Esophagus muscularis mucosa (tissue), 4 donors: ENCODE measurements at places on chromosomes 7 and 10. TPM values are rescaled to one million over a fixed set of nuclear protein-coding genes. Genes with fewer than 3 reads are reported as not detected.

Gene FKBP6
- total RNA-seq = not detected

Gene MYOF
- total RNA-seq = 120 TPM

Gene EMX2
- total RNA-seq = not detected

Gene ADAM22
- 1.0 TPM for total RNA-seq

Gene CPXM2
- total RNA-seq = 103 TPM

Gene UCMA
- total RNA-seq = not detected

Gene EBF3
- 2.9 TPM for total RNA-seq

Gene RNF148
- 0.66 TPM for total RNA-seq

Gene DEPP1
- total RNA-seq = 173 TPM

Gene FAM131B
- total RNA-seq = 1.2 TPM

Gene NKX6-2
- not detected for total RNA-seq

Gene INA
- 1.6 TPM for total RNA-seq

Gene ACTL6B
- not detected for total RNA-seq

GRCh38 chr7:108503112-108504026 lies 22.6 kb downstream of the PNPLA8 start:
- H3K27me3 ChIP-seq = no peaks in the 10 kb centered on the region
- no peak overlapping the region for H3K27ac ChIP-seq
- H3K4me3 ChIP-seq = no peak overlapping the region
- H3K36me3 ChIP-seq = peaks cover 49% of the 10 kb centered on the region
- no peak for DNase-seq

GRCh38 chr7:5396999-5397663 lies 26.5 kb downstream of the TNRC18 start:
- H3K4me1 ChIP-seq = peaks cover 62% of the 10 kb centered on the region
- H3K4me3 ChIP-seq = peak overlapping the region; percentile 36

- peaks cover 37% of the 10 kb centered on the region for H3K4me1 ChIP-seq
- H3K4me3 ChIP-seq = peak overlapping the region; percentile 85
- H3K27me3 ChIP-seq = no peaks in the 10 kb centered on the region
- no peaks in the 10 kb centered on the region for H3K36me3 ChIP-seq
- peak overlapping the region; percentile 93 for H3K27ac ChIP-seq
- DNase-seq = no peak
Observed at GRCh38 chr7:129225206-129225930, 538 bp downstream of the AHCYL2 start.

- H3K27ac ChIP-seq = peak within 1 kb of the TSS; percentile 99
- H3K36me3 ChIP-seq = no peaks in the 10 kb centered on the region
- peak within 1 kb of the TSS; percentile 79 for H3K4me3 ChIP-seq
- DNase-seq = peak; percentile 82
- H3K4me1 ChIP-seq = peaks cover 56% of the 10 kb centered on the region
- H3K27me3 ChIP-seq = no peaks in the 10 kb centered on the region
Observed at GRCh38 chr10:86968271-86968993, at the start of gene ADIRF. ADIRF (plus strand) TSS chr10:86968482; CDS start chr10:86968545, 63 bp downstream.

- no peaks in the 10 kb centered on the region for H3K36me3 ChIP-seq
- peaks cover 38% of the 10 kb centered on the region for H3K4me1 ChIP-seq
- H3K27ac ChIP-seq = no peak overlapping the region
- no peak for DNase-seq
Observed at GRCh38 chr10:44387853-44388251, 3.0 kb upstream of the CXCL12 start.

- peak; percentile 82 for DNase-seq
- no peaks in the 10 kb centered on the region for H3K36me3 ChIP-seq
Observed at GRCh38 chr10:24556750-24557742, 166.6 kb downstream of the ARHGAP21 start.

DNA sequence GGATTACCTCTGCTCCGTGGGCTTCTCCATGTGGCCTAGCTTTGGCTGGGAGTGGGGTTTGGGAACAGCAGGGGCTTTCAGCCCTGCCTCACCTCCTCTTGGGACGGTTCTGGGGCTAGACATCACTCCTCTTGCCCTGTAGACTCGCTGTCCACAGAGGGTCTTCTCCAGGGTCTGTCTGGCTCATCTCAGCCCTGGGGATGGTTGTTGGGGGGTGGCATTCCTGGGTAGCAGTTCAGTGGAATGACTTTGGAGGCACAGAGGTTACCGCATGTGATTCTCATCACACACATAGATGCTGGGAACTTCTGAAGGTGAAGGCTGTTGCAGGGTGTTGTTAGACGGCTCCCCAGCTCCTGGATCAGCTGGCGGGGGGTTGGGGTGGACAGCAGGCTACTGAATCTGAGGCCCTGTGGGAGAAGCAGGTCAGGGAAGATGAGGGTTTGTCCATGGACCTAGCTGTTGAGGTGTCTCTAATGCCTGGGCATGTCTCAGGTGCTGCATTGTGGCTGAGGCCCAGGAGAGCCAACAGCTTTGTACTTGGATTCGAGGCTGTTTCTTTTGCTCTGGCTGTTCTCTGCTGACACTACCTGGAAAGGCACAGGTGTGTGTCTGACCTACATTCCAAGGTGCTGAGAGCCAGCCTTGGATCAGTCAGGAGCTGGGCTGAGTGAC lies 23.8 kb downstream of the RAMP3 start:
- H3K4me1 ChIP-seq = no peaks in the 10 kb centered on the region
- no peak overlapping the region for H3K4me3 ChIP-seq
- H3K27me3 ChIP-seq = no peaks in the 10 kb centered on the region
- H3K36me3 ChIP-seq = peaks cover 2% of the 10 kb centered on the region

GRCh38 chr10:73625004-73625883 lies 16.0 kb downstream of the MYOZ1 start:
- no peaks in the 10 kb centered on the region for H3K36me3 ChIP-seq
- peaks cover 11% of the 10 kb centered on the region for H3K4me1 ChIP-seq
- H3K4me3 ChIP-seq = peak overlapping the region; percentile 72
- H3K27ac ChIP-seq = peak overlapping the region; percentile 83
- H3K27me3 ChIP-seq = no peaks in the 10 kb centered on the region
- DNase-seq = no peak

- H3K4me3 ChIP-seq = no peak overlapping the region
- H3K36me3 ChIP-seq = no peaks in the 10 kb centered on the region
- H3K27ac ChIP-seq = no peak overlapping the region
- no peaks in the 10 kb centered on the region for H3K27me3 ChIP-seq
Observed at GRCh38 chr10:27490807-27491206, 13.3 kb upstream of the RAB18 start.

GRCh38 chr7:158245724-158246041 lies 341.9 kb downstream of the PTPRN2 start:
- H3K27ac ChIP-seq = no peak overlapping the region
- H3K36me3 ChIP-seq = no peaks in the 10 kb centered on the region
- no peak for DNase-seq
- no peaks in the 10 kb centered on the region for H3K27me3 ChIP-seq

GRCh38 chr7:77687747-77688144 lies 8.5 kb upstream of the RSBN1L start:
- DNase-seq = no peak
- H3K4me1 ChIP-seq = peaks cover 77% of the 10 kb centered on the region
- peaks cover 8% of the 10 kb centered on the region for H3K36me3 ChIP-seq
- H3K4me3 ChIP-seq = no peak overlapping the region
- peak overlapping the region; percentile 9 for H3K27ac ChIP-seq

- DNase-seq = no peak
- H3K36me3 ChIP-seq = no peaks in the 10 kb centered on the region
Observed at GRCh38 chr10:18293536-18294510, 153.6 kb downstream of the CACNB2 start.

DNA sequence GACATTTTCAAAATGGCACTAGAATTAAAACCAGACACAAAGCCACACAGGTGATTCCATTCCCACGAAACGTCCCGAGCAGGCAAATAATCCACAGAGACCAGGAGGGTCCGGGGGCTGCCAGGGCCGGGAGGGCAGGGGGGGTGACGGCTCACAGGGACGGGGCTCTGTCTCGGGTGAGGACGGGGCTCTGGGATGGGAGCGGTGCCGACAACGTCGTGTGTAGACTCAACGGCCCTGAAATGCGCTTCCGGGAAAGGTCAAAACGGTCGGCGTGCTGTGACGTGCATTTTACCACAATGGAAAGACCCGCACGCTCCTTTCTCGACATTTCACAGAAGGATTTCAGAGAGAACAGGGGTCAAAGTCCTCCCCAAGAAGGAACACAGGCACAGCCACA lies 63.3 kb upstream of the PDGFA start:
- H3K36me3 ChIP-seq = peaks cover 31% of the 10 kb centered on the region
- H3K4me1 ChIP-seq = no peaks in the 10 kb centered on the region
- no peak overlapping the region for H3K27ac ChIP-seq
- no peak overlapping the region for H3K4me3 ChIP-seq
- DNase-seq = no peak
